ENCODE measurements at places on chromosomes 11 and 22.

- DNase-seq = no peak
Measured at GRCh38 chr11:9530020-9530621, 43.3 kb upstream of the WEE1 start.

DNA sequence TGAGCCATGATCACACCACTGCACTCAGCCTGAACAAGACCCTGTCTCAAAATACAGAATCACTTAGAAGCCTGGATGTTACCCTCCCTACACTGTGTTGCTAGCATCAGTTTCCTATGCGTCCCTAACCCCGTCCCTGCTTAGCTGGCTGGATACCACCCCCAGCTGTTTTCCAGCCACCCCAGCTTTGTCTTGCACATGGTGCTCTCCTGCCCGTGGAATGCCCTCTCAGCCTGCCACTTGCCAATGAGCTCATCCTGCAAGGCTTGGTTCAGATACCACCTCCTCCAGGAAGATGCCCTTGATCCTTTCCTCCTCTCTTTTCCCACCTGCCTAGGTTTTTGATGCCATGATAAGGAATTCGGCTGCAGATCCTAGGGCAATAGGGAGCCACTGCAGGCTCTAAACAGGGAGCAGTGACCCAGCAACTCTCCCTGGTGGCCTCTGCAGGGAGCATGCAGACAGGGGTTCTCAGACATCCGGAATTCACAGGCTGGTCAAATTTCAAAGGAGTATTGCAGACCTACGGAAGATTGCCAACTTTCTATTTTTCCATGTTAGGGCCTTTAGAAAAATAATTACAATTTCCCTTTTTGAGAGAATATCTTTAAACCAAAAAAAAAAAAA, 52.7 kb upstream of the WNT7B start:
- DNase-seq = no peak

- no peak for DNase-seq
Measured at GRCh38 chr11:74957937-74958629, 9.0 kb downstream of the SPCS2 start.

- no peak for DNase-seq
Measured at GRCh38 chr11:132586801-132587200, 945.5 kb downstream of the OPCML start.

- no peak for DNase-seq
Measured at GRCh38 chr11:105856954-105857353, 165.1 kb downstream of the MSANTD4 start.
